ENCODE measurements at places on chromosomes 7 and 10.

DNA sequence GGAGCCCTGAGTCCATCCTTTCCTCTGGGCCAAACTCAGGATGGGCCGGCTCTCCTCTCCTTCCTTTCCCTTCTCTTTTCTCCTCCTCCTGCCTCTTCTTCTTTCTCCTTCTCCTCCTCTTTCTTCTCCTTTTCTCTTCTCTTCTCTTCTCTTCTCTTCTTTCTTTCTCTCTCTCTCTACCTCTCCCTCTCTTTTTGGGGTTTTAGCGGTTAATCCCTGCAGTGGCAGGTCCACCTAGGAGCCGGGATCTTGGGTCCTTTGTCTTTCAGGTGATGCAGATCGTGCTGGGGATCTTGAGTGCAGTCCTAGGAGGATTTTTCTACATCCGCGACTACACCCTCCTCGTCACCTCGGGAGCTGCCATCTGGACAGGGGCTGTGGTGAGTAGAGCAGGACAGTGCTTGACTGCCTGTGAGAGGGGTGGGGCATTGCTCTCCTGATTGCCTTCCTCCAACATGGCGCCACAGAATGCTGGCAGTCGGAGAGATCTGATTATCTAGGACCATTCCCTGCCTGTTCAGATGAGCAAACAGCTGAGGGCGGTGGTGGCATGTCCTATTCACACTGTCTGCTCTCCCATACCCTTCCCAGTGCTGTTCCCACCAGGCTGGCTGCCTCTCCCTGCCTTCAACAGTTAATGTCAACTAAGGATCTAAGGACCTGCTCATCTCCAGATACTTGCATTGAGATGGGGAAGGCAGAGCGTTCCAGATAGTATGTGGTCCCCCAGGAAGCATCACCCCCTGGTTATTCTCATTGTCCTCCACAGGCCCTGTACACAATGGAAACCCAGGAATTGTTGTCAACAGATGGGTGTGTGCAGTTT is 1.6 kb downstream of the TMEM176A start:
- no peak for DNase-seq

DNA sequence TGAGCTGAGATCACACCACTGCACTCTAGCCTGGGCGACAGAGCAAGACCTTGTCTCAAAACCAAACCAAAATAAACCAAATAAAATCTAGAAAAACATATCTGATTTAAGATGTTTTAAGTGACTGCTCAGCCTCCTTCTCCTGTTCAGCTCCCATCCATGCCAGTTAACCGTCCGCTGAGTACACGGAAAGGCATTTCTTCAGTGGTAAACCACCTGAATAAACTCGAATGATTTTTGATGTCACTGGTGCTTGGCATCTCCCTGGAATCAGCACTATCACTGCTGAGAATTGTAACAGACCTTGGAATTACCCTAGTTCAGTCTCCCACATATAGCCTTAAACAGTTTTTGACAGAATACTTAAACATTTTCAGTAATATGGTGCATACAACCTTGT is 24.1 kb upstream of the NRCAM start:
- DNase-seq = no peak

- DNase-seq = no peak
Measured at GRCh38 chr10:26797340-26797739, 63.4 kb downstream of the ABI1 start.

DNA sequence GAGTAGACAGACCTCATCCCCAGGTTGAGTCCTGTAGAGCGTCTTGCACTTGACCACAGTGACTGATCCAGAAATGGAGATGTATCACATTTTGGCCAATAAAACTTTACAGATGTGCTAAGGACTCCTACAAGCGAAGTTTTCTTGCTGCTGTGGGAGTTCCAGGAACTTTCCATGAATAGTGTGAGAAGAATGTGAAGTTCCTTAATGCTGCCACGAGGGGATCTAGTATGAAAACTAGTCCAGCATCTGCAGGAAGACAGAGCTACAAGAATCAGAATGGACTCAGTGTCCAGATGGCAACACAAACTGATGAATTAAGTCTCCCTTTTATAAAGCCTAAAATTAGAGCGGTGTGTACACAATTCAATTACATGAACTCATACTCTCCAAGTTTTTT is 14.8 kb upstream of the LSM8 start:
- no peak for DNase-seq

GRCh38 chr10:58459069-58459468 is 53.6 kb upstream of the BICC1 start:
- DNase-seq = no peak

GRCh38 chr7:152894295-152895170 is 135.0 kb downstream of the ACTR3B start:
- DNase-seq = no peak

DNA sequence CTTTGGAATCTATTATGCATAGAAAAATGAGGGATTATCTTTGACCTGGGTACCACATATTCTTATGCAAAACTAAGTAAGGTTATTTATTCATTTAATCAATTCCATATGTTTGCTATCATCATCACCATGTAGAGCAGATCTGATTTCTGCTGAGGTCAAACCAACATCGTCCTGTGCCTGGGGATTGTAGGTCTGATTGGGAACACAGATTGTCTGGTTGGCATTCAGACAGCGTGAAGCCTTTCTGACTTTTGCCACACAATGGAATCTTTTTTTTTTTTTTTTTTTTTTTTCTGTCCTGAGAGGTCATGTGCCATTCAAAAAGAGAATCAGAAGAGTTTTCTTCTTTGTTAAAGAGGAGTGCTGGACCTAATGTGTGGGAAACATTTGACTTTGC is 142.9 kb downstream of the RAB11FIP2 start:
- no peak for DNase-seq

DNA sequence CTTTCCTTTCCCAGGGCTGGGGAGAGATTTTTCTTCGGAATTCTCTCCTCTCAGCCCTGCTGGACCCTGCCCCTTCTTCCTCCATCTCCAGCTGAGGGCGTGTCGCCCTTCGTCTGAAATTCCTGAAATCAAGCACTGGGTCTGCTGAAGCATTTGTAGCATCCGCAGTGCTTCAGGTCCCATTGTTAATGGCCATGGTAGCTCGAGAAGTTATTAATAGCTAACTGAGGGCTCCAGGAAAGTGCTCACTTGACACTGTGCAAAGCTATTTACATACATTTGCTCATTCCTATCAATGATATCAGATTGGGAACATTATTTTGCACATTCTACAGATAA is 515 bp downstream of the FAM149B1 start:
- DNase-seq = no peak

- DNase-seq = no peak
Measured at GRCh38 chr7:151665368-151665767, 145.7 kb upstream of the RHEB start.

DNA sequence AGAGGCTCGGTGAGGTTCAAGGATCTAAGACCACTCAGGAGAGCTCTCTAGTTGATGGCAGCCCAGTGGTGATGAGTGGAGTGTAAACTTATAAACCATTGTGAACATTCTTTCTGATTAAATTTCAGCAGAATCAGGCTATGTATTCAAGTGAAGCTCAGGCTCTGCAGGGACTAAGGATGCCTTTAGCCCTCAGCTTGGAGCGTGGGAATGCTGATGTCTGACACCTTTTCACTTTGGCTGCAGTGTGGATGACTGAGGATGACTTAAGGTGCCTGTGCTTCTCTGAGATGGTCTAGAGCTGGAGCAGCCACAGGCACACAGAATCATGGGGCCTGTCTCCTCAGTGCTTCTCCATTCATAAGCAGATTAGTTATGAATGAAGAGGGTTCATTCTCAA is 150.4 kb downstream of the SORCS3 start:
- no peak for DNase-seq

DNA sequence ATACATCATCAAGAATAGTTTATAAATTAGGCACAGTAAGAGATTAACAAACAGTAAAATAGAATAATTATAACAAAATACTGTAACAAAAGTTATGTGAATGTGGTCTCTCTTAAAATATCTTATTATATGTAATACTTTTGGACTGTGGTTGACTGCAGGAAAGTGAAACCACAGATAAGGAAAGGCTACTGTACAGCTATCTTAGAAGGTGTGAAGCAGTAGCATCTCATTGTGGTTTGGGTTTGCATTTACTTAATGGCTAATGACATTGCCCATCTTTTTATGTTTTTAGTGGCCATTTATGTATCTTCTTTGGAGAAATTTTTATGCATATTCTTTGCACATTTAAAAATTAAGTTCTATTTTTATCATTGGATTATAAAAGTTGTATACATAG is 296.4 kb upstream of the MAGI2 start:
- DNase-seq = no peak

DNA sequence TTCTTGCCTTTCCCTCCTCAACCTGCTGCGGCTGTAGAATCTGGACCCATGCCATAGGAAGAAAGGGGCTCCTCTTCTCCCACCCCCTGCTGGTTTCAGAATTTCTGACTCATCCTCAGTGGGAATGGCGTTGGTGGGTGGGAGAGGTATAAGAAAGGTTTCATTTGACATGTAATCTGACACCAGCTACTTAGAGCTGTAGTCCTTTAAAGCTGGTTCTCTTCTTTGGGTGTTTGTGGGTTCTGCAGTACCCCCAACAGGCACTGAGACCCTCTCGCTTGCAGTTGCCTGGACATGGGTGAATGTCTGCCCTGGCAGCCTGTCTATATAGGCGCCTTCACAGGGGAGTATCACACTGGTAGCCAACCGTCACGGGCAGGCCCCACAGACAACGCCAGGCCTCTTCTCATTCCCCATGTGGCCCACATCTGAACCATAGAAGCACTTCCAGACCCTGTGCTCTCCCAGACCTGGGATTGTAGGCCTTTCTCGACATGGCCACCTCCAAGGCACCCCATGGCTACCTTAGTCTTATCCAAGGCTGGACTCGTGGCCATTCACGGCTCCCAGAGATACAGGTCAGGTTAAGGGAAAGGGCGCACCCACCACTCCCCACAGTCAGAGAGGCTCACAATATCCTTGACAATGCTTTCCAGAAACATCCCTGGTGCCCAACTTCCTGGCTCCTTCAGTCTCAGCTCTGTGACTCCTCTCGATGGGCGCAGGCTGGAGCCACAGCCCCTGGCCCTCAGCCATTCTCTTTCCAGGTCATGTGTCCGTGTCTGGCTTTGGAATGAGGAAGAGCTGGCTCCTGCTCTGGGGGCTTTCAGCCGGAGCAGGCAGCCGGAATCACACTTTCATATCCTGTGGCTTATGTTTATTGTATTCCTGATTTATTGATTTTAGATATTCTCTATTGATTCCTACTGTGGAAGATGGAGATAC is 17.5 kb downstream of the ZNF862 start:
- no peak for DNase-seq

- DNase-seq = no peak
Measured at GRCh38 chr7:27678617-27679260, 16.1 kb upstream of the HIBADH start.

GRCh38 chr10:13066527-13066926 is 33.4 kb upstream of the OPTN start:
- DNase-seq = no peak

- DNase-seq = no peak
Measured at GRCh38 chr7:27520815-27521790, 141.6 kb downstream of the HIBADH start.

GRCh38 chr7:44145969-44146911 is 5.1 kb upstream of the MYL7 start:
- DNase-seq = peak; percentile 26

DNA sequence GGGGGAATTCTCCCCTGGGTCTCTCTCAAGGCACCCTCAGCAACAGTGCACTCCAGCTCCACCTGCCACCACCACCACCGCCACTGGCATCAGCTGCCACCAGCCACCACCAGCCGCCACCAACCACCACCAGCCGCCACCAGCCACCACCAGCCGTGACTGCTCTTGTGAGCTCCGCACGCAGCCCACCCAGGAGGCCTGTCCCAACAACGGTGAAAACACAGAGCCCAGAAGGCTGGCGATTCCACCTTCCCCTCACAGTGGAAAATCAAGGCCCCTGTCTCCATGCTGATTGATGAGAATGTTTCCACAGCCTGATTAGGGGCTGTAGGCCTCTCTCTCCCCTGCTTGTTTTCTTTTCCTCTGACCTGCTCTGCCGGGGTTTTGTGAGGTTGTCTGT is 41.1 kb downstream of the COBL start:
- DNase-seq = no peak

DNA sequence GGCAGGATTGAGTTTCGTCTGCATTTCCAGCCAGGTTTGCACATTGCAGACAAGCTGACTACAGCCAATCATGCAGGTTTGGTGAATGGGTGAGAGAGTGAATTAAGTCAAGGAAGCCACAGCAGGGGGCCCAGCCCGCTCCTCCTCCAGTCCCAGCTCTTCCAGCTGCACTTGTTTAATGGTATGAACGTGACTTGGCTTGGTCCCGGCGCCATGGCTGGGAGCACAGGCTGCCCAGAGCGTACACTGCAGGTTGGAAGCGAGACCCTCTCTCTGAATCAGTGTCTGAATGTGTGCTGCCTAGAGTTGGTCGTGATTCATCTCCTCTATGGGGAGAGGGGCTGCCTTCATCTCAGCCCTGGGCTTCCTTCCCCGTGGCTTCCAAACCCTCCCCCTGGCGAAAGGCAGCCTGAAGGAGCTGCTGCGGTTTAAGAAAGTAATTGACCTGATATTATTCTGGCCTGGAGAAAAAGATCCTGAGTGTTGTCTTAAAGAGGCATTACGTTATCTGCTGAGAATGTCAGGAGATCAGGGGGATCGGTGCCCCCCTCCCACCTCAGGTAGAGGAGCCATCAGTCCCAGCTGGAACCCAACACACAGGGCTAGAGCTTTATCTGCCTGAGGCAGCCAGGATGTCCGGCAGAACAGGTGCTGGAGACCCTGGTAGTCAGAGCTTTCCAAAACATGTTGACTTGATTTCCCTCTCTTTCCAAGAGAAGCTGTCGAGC is 132.1 kb downstream of the COL26A1 start:
- no peak for DNase-seq

DNA sequence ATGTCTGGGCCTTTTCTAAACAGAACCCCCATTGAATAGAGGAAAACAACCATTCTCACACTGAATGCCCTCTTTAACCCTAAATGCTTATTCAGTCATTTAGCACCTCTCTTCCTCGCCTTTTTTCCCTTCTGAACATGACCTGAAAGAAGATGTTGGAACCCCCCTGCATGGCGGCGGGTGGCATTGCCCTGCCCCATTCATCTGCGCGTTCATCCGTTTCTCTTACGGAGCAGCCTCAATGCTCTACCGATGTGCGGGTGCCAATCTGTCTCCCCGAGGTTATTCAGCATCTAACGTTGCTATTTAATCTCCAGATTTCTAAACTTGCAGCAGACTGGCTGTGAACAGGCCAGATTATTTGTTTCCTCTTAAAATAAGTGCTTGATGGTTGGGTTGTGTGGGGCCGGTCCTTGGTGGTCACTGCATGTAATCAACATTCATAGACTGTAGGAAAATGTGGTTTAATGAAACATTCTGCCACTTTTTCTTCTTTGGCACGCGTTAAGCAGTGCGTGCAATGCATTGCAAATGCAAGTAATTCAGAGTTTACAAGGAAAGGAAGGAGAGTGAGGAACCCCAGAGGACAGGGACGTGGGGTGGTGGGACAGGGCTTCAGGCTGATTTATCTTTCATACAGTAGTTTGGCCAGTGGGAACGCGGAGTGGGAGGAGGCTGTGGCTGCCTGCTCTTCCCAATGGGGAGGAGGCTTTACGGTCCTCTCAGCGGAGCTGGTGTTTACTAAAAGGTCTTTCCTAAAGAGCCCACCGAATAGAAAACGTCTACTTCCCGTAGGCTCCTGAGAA is 286.7 kb downstream of the DPP6 start:
- no peak for DNase-seq

GRCh38 chr7:87267239-87267900 is 47.8 kb upstream of the TMEM243 start:
- no peak for DNase-seq

GRCh38 chr10:1166828-1167275 is 110.7 kb downstream of the WDR37 start:
- no peak for DNase-seq

- no peak for DNase-seq
Measured at GRCh38 chr10:131448171-131448570, 136.7 kb upstream of the TCERG1L start.
